Psoas muscle (tissue), 8 donors: ENCODE measurements at places on chromosomes 3 and 15. TPM values are rescaled to one million over a fixed set of nuclear protein-coding genes. Genes with fewer than 3 reads are reported as not detected.

The ARGFX gene
- total RNA-seq: not detected

- DNase-seq: no peak
Observed at GRCh38 chr3:14329116-14329830, 73.1 kb upstream of the SLC6A6 start.

The PODXL2 gene
- total RNA-seq: 1.5 TPM

DNA sequence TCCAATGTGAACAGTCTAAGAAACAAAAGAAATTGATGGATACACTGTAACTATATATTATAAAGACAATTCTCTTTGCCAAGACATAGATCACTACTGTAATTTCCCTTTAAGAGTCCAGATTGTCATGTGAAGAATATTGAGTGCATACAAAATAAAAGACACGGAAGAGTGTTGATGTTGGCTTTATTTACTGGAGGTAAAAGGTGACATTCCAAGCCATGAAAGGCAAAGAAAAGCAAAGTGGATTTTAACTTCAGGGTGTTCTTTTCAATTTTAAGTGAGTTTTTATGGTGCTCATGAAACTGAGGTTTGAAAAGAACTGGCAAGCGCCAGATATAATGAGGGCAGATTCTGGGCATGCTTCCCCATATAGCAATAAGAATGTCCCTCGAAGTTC lies 529.3 kb downstream of the MECOM start:
- no peak for DNase-seq

The CLDN18 gene
- not detected for total RNA-seq

DNA sequence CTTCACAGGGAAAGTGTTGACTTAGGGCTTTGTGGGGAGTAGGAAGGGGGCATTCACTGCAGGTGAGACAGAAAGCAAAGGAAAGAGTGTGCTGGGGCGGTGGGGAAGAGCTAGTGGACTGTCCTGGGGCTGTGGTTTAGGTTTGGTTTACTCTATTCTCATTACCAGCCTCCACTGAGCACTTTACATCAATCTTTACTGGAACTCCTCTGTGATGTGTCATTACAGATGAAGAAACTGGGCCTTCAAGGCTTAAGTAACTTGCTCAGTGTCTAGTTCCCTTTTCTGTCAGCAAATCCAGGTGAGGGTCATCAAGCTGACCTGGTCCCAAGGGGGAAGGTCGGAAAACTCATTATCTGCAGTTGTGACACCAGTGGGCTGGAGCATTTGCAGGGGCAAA lies 120.2 kb upstream of the PFN2 start:
- DNase-seq: no peak
